ENCODE measurements at places on chromosomes 12 and 14.

DNA sequence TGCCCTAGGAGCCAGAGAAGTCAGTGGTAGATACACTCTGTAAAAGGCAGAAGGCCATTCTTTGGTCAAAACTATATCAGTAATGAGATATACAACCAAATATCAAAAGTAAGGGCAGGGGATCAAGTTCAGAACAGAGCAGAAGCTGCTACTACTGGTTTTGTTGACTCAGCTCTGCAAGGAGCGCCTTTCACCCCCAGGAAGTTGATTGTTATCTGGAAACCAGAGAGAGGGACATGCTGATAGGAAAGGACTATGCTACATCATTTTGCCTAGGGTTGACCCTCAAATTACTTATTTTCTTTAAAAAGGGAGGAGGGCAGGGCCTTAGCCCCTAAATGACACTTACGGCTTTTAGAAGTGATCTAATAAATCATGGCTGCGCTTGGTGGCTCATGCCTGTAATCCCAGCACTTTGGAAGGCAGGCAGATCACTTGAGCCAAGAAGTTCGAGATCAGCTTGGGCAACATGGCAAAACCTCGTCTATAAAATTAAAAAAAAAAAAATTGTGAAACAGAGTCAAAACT lies 194.0 kb downstream of the KLHL28 start:
- DNase-seq: no peak

DNA sequence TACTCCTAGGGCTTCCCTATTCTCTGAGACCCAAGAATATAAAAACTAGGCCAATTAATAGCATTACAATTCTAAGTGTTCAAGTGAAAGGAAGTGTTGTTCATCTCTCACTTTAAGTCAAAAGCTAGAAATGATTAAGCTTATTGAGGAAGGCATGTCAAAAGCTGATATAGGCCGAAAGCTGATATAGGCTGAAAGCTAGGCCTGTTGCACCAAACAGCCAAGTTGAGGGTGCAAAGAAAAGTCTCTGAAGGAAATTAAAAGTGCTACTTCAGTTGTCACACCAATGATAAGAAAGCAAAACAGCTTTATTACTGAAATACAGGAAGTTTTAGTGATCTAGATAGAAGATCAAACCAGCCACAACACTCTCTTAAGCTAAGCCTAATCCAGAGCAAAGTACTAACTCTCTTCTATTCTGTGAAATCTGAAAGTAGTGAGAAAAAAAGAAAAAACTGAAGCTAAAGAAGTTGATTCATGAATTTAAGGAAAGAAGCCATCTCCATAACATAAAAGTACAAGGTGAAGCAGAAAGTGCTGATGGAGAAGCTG lies 68.9 kb downstream of the SLC6A15 start:
- DNase-seq: no peak

- DNase-seq: no peak
Observed at GRCh38 chr14:65210118-65210821, 108.0 kb upstream of the MAX start.

DNA sequence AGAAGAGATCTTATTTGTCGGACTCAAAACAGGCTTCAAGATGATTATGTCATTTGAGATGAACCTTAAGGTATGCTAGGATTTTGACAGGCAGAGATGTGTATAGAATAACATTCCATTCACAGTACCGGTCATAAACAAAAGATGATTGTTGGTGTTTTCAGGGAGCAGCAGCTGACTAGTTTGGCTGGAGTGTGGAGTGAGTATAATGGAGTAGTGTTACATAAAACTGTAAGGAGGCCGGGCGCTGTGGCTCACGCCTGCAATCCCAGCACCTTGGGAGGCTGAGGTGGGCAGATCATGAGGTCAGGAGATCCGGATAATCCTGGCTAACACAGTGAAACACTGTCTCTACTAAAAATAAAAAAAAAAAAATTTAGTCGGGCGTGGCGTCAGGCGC lies 23.9 kb downstream of the SERPINA10 start:
- DNase-seq: no peak

GRCh38 chr14:65954942-65955341 lies 531.2 kb upstream of the CCDC196 start:
- DNase-seq: no peak
